ENCODE measurements at places on chromosomes 5 and 9.

DNA sequence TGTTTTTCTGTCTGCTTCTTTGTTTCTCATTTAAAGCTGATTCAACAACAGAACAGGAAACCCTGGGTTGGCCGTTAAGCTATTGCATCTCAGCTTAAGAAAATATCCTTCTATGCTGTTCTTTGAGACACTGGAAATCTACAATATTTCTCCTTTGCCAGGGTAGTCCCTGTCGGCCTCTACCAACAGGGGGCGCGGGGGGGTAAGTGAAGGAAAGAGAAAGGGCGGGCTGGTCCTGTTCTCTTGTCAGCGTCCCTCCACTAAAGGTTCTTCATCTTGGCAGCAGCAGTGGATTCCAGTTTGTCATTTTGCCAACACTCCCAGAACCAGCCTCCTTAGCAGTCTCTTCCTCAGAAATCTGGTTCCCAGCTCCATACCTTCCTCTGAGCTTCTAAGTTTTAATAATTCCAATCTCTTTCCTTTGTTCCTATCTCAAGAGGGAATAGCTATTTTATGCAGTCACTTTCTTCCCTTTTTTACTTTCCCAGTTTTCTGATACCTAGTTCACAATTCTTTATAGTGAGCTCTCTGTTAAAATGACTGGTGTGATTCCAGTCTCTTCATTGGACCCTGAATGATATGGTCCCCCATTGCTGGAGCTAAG, 222.3 kb downstream of the GLIS3 start:
- DNase-seq: no peak

DNA sequence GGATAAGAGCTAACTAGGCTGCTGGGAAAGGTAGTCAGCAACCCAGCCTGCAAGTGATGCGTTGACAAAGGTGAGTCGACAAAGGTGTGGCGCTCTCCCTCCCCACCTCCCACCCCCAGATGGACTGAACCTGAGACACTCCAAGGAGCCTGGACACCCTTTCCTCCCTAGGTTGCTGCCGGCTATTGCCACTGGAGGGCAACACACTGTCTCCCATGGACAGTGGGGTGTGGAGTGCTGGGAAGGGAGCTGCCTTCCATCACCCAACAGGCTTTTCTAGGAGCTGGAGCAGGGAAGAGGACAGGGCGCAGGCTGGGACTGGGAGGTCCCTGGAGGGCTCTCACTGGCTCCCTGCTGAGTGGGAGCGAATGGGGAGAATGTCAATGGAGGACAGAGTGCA, 75.4 kb upstream of the ARAP3 start:
- DNase-seq: no peak

DNA sequence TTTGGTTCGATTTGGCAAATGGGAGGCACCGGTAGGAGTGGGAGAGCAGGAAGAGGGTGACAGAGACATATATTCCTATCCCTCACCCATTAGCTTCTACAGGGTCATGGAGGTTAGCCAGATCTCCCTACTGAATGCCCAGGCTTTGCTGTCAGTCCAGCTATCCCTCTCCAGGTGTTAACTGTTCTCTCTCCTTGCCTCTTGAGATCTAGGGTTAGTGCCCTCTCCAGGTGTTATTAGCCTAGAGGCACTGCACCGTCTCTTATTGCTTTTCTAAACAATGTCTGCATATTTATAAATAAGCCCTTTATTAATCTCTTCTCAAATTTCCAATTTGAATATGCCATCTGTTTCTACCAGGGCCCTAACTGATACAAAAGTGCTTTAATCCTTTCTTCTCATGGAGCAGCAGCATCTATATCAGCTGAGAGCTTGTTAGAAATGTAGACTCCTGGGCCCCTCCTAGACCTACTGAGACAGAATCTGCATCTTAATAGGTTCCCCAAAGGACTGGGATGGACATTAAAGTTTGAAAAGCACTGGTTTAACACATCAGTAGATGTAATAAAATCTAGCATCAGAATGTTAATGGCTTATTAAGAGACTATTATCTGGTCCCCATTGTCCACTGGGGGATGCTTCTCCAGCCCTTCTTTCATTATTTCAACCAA, 322.5 kb upstream of the SLC24A2 start:
- DNase-seq: no peak

DNA sequence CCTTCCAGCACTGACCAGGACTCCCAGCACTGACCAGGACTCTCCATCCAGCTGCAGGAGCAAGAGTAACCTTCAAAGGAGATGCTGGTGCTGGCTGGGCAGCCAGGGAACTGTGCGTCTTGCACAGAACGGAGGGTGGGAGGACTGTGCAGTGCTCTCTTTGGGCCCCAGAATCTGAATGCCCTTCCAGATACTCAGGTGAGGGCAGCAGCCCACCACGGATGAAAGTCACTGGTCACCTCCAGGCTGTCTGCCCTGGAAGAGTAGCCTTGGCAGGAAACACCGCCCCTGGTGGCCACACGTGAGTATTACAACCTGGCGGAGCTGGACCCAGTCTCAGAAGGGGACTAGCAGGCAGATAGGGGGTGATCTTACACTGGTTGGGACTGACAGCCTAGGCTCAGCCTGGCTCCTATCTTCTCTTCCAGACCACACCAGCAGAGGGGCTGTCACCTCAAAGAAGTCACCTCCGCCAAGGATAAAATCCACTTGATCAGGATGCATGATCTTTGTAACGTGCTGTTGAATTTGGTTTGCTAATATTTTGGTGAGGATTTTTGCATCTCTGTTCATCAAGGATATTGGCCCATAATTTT, 4.8 kb upstream of the SARDH start:
- DNase-seq: peak; percentile 62

DNA sequence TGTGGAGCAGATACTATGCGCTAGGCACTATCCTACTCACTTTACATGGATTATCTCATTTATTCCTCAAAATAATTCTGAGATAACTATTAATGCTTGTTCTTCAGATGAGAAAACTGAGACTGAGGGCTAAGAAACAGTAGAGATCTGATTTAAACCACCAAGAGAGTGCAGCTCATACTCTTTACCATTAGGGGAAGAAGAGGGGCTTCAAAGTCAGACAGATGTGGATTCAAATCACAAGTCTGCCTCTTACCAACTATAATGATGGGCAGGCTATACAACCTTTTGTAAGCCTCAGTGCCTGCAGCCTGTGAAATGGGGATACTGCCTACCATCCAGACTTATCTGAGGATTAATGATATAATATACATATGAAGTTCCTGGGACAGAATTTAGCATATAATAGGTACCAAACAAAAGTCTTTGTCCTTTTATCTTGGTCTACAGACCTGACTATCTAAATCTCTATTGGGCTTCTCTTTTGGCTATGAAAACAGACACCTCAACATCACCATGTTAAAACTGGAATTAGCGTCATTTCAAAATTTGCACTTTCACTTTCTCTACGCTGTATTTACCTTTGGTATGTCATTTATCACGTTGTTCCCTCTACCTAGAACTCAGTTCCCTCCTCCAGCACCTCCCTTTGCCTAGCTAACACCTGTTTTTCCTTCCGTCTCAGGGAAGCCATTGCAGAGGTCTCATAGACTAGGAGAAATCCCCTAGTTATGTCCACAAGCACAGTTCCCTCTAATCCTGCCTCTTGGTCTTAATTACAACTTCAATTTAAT, 13.8 kb upstream of the TMEM267 start:
- DNase-seq: no peak

GRCh38 chr5:159021136-159021900, 78.4 kb downstream of the EBF1 start:
- DNase-seq: no peak

DNA sequence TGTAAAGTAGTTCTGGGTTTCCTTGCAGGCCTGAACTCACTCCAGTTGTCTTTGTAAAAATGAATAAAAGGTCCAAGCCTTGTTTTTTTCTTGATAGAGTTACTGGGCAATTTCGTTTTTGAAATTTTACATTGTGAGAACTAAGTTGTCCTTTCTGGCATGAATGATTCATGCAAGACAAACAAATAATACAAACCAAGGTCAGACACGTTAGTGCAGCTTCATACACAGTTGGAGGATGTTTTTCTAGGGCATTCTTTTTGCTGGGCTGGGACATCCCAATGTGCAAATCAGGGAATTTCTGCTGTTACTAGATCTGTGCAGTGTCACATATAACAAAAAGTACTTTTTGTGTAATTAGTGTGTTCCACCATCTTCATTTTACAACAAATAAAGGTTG, 96.0 kb downstream of the MEGF10 start:
- DNase-seq: no peak

DNA sequence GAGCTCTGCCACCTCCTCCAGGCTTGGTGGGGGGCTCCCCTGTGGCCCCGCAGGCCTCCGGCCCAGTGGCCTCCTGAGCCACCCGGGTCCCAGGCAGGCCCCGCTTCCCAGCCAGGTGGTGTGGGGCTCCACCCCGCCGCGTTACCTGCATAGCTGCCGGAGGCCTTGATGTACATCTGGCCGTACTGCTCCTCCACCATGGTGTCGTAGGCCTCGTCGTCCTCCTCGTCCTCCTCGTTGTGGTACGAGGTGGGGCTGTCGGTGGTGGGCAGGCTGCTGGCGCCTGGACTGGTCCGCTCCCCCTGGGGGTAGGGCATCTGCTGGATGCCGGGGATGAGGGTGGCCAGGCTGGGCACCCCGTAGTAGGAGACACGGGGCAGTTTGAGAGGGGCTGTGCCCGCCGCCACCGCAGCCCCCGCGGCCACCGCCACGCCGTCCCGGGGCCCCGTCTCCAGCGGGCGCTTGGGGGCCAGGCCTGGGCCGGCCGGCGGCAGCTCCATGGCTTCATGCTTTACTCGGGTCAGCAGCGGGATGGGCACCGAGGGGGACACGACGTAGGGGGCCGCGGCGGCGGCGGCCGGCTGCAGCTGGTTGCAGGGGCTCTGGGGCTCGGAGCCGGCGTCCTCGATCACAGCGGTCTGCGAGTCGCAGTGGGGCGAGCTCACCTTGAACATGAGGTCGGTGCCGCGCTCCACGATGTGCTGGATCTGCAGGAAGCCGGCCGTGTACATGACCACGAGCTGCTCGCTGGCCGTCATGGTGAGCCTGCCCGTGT, 45.4 kb downstream of the NACC2 start:
- no peak for DNase-seq

GRCh38 chr5:94810877-94811276, 192.4 kb downstream of the SLF1 start:
- DNase-seq: no peak

GRCh38 chr5:124154714-124155113, 591.7 kb downstream of the ZNF608 start:
- DNase-seq: no peak

- DNase-seq: no peak
Observed at GRCh38 chr5:15105799-15106393, 234.3 kb upstream of the ANKH start.

DNA sequence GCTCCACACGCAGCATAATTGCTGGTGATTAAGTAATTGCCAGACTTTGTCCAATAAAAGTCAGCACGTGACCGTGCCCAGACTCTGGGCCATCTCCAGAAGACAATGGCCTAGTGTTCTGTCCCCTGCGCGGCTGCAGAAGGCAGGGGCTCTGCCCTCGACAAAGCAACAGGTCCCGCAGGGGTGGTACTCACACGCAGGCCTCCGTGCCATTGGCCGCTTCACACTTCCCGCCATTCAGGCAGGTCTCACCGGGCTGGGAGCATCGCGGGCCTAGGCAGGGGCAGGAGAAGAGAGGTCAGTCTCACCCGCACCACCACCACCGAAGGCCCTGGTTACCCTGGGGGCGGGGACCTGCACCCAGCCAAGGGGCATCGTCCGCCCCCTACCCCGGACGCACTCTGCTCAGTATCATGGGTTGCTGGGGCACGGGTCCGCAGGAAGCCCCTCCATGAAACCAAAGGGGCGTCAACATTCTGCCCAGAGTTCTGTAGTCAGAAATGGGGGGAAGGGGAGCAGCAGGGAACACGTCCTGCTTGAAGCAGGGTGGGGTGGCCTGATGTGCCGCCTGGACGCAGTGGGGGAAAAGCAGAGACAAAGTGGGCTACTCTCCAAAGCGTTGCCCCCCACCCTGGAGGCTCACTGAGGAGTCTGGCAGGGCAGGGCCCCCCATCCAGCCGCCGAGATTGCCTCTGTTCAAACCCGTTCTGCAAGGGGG, 1.9 kb downstream of the NOTCH1 start:
- DNase-seq: no peak

- DNase-seq: no peak
Observed at GRCh38 chr5:121090822-121091221, 626.7 kb downstream of the PRR16 start.

GRCh38 chr5:54341971-54342370, 31.6 kb upstream of the ARL15 start:
- no peak for DNase-seq

DNA sequence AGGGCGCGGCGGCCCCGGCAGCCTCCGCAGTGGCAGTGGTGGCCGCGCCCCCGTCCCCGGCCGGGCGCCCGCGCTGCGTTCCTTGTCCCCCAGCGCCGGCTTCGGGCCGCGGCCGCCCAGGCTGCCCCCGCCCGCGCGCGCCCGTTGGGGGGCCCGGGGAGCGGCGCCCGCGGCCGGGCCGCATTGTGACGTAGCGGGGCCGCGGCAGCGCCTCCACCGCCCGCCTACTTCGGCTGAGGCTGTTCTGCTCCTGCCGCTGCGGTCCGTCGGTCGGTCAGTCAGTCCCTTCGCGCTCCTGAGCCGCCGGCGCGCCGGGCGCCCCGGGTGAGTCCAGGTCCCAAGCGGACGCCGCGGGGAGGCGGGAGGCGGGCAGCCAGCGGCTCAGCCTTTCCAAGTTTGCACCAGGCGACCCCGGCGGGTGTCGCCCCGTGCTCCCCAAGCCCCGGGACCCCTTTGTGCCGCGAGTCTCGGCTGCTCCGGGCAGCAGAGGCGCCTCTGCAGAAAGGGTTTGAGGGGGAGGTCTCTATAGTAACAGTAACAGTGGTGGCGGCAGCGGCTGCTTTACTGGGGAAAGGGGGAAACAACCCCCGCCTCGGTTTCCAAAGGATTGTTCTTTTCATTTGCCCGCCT, at the start of gene SNCAIP:
SNCAIP (plus strand) TSS at position 277 of the 630 bp plus-strand sequence. CDS start 78,898 bp downstream, outside the sequence.
- no peak for DNase-seq

DNA sequence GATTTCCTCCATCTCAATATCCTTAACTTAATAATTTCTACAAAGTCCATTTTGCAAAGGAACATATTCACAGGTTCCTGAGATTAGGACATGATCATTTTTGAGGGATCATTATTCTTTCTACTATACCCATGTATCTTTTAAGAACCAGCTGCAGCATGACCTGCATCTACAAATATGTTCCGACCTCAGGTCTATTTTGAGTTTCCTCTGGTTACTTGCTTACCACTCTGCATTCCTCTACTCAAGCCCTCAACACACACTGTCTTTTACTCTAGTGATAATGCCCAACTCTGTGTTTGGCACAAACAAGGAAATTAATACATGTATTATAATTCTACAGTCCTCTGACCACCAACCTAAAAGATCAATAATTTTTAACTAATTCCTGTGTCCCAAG, 386.1 kb downstream of the DNAH5 start:
- no peak for DNase-seq

- DNase-seq: no peak
Observed at GRCh38 chr5:143134900-143135299, 268.6 kb downstream of the NR3C1 start.

GRCh38 chr5:178416206-178416882, 173.8 kb downstream of the COL23A1 start:
- no peak for DNase-seq

GRCh38 chr9:135526089-135526729, 5.0 kb downstream of the LCN1 start:
- no peak for DNase-seq

GRCh38 chr5:76082772-76083554, at the start of gene SV2C:
TSS of gene SV2C (plus strand) at chr5:76083383. CDS start at chr5:76131751, 48,368 bp downstream.
- DNase-seq: no peak

Measured in CD4-positive, alpha-beta T cell treated with Interleukin-15 for 1 hour (primary cell).